ENCODE measurements at places on chromosomes 1 and 21. TPM values are rescaled to one million over a fixed set of nuclear protein-coding genes. Genes with fewer than 3 reads are reported as not detected.

The RIMS3 gene
- 2.1 TPM for total RNA-seq

The KIRREL1 gene
- not detected for total RNA-seq

The TNFRSF14 gene
- total RNA-seq: 111 TPM

The PRSS38 gene
- not detected for total RNA-seq

GRCh38 chr1:6212193-6212959 is 6.5 kb downstream of the RNF207 start:
- no peak for DNase-seq
- peaks cover 10% of the 10 kb centered on the region for H3K27me3 ChIP-seq
- no peaks in the 10 kb centered on the region for H3K36me3 ChIP-seq
- no peak overlapping the region for H3K4me3 ChIP-seq
- no peak overlapping the region for H3K27ac ChIP-seq

DNA sequence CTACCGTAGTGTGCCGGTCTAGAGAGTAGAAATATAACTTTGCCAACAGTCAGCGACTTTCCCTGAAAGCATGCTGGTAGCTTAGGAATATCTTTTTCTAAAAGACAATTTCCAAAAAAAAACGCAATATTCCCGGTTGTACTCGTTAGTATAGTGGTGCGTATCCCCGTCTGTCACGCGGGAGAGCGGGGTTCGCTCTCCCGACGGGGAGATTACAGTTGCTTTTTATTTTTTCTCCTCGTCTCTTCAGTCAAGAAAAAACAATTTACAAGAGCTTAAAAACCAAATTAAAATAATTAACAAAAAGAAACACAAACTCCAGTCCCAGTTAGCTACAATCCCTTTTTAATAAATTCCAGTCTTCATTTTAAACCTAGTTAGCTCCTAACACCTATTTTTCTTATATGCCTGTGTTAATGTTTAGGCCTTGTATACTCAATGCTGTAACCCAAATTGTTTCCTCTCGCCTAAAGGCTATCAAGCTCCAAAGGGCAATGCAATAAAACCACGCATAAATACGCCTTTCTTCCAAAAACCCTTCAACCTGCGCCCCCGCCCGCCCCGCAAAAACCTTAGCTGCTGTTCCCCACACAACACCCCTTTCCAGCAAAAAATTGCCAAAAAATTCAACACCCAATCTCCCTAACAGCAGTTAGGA is 7.8 kb downstream of the HSPA6 start:
- H3K4me3 ChIP-seq: no peak overlapping the region
- peaks cover 15% of the 10 kb centered on the region for H3K4me1 ChIP-seq
- peak overlapping the region; percentile 19 for H3K27ac ChIP-seq
- no peaks in the 10 kb centered on the region for H3K36me3 ChIP-seq

Measured in activated CD8-positive, alpha-beta memory T cell treated with anti-CD3 and anti-CD28 coated beads, Interleukin-2, amount 10 ng/mL, durations not matched to agents 7 days and 5 days (primary cell).